ENCODE measurements at places on chromosomes 4 and X. TPM values are rescaled to one million over a fixed set of nuclear protein-coding genes. Genes with fewer than 3 reads are reported as not detected.

- no peak for DNase-seq
- peaks cover 45% of the 10 kb centered on the region for H3K4me1 ChIP-seq
- peak overlapping the region; percentile 96 for H3K27ac ChIP-seq
- H3K4me3 ChIP-seq, result peak overlapping the region; percentile 18
- no peaks in the 10 kb centered on the region for H3K27me3 ChIP-seq
These were observed 31.6 kb downstream of the KDM6A start for GRCh38 chrX:44904542-44905115.

Gene POF1B
- 0.09 TPM for total RNA-seq

GRCh38 chr4:120395746-120396145, 329.1 kb upstream of the MAD2L1 start:
- DNase-seq, result no peak
- no peaks in the 10 kb centered on the region for H3K27me3 ChIP-seq
- H3K36me3 ChIP-seq, result no peaks in the 10 kb centered on the region
- no peak overlapping the region for H3K4me3 ChIP-seq
- H3K4me1 ChIP-seq, result no peaks in the 10 kb centered on the region
- no peak overlapping the region for H3K27ac ChIP-seq

DNA sequence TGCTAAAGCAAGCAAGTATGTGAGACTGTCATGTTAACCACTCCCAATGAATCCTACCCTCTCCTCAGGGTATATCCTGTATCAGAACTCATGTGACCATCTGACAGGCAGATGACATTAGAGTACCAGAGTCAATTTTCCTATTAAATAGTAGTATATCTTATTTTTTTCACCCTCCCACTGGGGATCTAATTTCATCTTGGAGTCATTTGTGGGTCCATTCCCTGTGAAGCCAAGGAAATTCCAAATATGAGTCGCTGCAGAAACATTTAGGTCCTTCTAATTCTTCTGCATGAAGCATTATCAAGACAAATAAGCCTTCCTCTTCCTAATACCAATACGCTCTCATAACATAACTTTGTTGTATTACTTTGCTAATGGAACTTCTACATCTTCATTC, 52.2 kb upstream of the BLTP1 start:
- peaks cover 68% of the 10 kb centered on the region for H3K27me3 ChIP-seq
- H3K27ac ChIP-seq, result no peak overlapping the region
- DNase-seq, result no peak
- H3K36me3 ChIP-seq, result no peaks in the 10 kb centered on the region

- H3K36me3 ChIP-seq, result no peaks in the 10 kb centered on the region
- no peaks in the 10 kb centered on the region for H3K4me1 ChIP-seq
- no peak for DNase-seq
- H3K27me3 ChIP-seq, result peaks cover 94% of the 10 kb centered on the region
- H3K4me3 ChIP-seq, result no peak overlapping the region
These were observed 108.6 kb downstream of the ARHGAP6 start for GRCh38 chrX:11557120-11557519.

DNA sequence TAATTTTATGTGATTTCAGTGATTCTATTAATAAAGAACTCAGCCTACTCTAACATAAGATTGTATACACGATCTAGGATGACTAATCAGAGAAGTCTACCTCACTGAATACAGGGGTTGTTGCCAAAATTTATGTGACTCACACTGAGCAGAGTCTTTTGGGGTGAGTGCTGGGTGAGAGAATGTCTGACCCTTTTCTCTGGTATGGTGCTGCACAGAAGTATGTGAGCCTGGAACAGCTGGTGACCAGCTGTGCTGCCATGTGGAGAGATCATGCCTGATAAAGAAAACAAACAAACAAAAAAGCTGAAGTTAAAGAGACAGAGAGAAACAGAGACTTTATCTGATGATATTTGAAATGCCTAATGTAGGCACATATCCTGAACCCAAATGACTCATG, 618.1 kb upstream of the GRIA3 start:
- H3K4me1 ChIP-seq, result no peaks in the 10 kb centered on the region
- DNase-seq, result no peak
- H3K4me3 ChIP-seq, result no peak overlapping the region
- H3K36me3 ChIP-seq, result no peaks in the 10 kb centered on the region
- H3K27ac ChIP-seq, result no peak overlapping the region
- H3K27me3 ChIP-seq, result no peaks in the 10 kb centered on the region

Gene CXXC4
- 2.4 TPM for total RNA-seq

GRCh38 chr4:44756559-44756958, 30.2 kb upstream of the GNPDA2 start:
- no peaks in the 10 kb centered on the region for H3K27me3 ChIP-seq
- H3K4me1 ChIP-seq, result 0 out of 2 replicates have a peak, but pooled peaks cover 2% of the 10 kb centered on the region
- DNase-seq, result no peak
- no peaks in the 10 kb centered on the region for H3K36me3 ChIP-seq
- no peak overlapping the region for H3K4me3 ChIP-seq

Gene SOX3
- 16.3 TPM for total RNA-seq

Gene SERTM2
- 0.18 TPM for total RNA-seq

- DNase-seq, result no peak
- peaks cover 3% of the 10 kb centered on the region for H3K36me3 ChIP-seq
- peaks cover 28% of the 10 kb centered on the region for H3K4me1 ChIP-seq
- H3K27ac ChIP-seq, result no peak overlapping the region
- no peaks in the 10 kb centered on the region for H3K27me3 ChIP-seq
These were observed 89.3 kb upstream of the UGT8 start for GRCh38 chr4:114509340-114509739.

- no peak for DNase-seq
- H3K27ac ChIP-seq, result peak overlapping the region; percentile 82
- H3K4me3 ChIP-seq, result peak overlapping the region; percentile 67
- H3K36me3 ChIP-seq, result peaks cover 6% of the 10 kb centered on the region
- H3K27me3 ChIP-seq, result peaks cover 27% of the 10 kb centered on the region
- peaks cover 43% of the 10 kb centered on the region for H3K4me1 ChIP-seq
These were observed 14.8 kb downstream of the PPP2R3B start for GRCh38 chrX:371907-372306.

- no peaks in the 10 kb centered on the region for H3K27me3 ChIP-seq
- H3K27ac ChIP-seq, result no peak overlapping the region
These were observed 391.2 kb upstream of the ADGRL3 start for GRCh38 chr4:60808726-60809485.

Gene TSPYL2
- 14.6 TPM for total RNA-seq

DNA sequence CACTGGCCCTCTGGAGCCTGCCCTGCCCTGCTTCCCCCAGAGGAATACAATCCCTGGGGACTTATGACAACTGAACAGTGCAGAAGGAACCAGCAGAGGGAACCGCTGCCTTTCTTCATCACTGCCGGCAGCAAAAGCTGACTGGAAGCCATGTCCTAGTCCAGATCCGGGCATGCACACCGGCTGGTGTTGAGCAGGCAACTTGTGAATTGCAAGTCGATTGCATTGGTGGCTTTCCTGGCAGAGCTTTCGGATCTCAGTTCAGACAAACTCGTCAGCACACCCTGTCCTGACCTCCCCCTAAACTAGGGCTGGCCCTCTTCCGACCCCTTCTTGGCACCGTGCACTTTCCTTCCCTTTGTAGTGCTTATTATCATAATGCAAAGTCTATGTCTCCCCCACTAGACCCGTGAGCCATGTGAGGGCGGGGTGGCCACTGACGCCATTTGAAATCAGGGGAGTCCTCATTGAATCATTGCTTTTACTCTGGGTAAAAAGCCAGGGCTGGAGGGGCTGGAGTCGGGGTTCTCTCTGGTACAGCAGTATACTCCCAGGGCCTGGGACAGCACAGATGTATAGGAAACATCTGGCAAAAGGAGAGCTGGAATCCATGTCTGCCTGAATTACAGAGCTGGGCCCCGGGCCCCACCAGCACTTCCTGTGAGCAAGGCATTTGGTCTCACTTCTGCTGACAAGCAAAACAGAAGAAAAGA, 1.8 kb downstream of the ARHGAP4 start:
- peaks cover 28% of the 10 kb centered on the region for H3K4me1 ChIP-seq
- H3K27me3 ChIP-seq, result no peaks in the 10 kb centered on the region
- H3K27ac ChIP-seq, result no peak overlapping the region
- no peak for DNase-seq

DNA sequence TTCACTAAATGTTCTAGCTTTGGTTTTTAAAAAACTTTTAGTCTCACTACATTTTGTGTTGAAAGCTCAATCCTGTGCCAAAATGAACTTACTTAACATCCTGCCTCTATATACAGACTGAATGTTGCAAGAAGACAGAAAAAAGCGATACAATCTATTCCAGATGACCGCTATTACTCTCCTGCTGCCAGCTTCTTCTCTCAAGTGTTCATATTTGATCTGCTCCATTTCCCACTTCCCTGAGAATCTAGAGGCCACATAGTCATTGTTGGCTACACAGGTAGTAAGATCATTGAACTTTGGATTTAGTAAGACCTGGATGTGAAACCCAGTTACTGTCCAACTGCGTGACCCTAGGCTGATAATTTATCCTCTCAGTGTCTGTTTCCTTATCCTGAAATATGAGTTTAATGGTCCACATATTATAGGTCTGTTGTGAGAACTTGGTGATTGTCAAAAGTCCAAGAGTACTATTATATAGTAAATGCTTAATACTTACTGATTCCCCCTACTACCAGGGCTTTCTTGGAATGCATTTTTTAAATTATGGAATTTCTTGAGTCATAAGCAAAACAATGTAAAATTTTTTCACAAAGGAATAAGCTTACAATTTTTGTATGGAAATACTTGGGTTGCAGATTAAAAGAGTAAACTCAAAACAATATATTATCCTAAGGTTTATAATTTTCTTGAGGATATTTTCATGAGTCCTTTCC, 976.8 kb upstream of the ADGRL3 start:
- H3K27me3 ChIP-seq, result no peaks in the 10 kb centered on the region
- no peak for DNase-seq
- no peak overlapping the region for H3K27ac ChIP-seq
- H3K36me3 ChIP-seq, result no peaks in the 10 kb centered on the region

GRCh38 chrX:110146521-110146920, 143.6 kb downstream of the TMEM164 start:
- H3K4me1 ChIP-seq, result peaks cover 13% of the 10 kb centered on the region
- no peaks in the 10 kb centered on the region for H3K36me3 ChIP-seq
- H3K27ac ChIP-seq, result no peak overlapping the region
- no peak overlapping the region for H3K4me3 ChIP-seq
- no peaks in the 10 kb centered on the region for H3K27me3 ChIP-seq

DNA sequence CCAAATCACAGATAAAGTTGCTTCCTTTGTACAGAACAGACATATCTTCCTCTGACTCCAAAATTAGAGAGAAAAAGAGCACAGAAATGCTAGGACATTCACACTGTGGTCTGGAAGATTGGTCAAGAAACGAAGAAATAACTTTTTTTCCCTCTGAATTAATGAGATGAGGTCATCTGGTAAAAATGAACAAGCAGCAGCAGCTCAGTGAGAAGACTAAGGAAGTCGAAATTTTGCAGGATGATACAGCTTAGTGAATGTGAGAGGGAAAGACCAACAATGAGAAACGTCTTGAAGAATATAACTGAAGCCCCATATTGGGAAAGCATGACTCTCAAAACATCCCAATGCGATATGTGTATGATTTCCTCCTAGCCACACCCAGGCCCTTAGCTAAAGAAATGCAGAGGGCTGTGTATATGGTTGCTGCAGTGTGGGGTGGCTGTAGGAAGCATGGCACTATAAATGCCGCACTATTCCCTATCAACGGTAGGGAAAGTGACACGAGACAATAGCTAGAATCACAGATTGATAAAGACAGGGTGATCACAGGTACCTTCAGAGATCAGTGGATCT, 208.6 kb downstream of the VEGFC start:
- no peaks in the 10 kb centered on the region for H3K36me3 ChIP-seq
- no peaks in the 10 kb centered on the region for H3K27me3 ChIP-seq
- no peak overlapping the region for H3K27ac ChIP-seq

Gene TCEAL6
- 0.81 TPM for total RNA-seq

- H3K36me3 ChIP-seq, result no peaks in the 10 kb centered on the region
- H3K27me3 ChIP-seq, result peaks cover 9% of the 10 kb centered on the region
- H3K4me1 ChIP-seq, result peaks cover 27% of the 10 kb centered on the region
- H3K4me3 ChIP-seq, result no peak overlapping the region
These were observed 315.2 kb downstream of the PCDH10 start for GRCh38 chr4:133464311-133464710.

DNA sequence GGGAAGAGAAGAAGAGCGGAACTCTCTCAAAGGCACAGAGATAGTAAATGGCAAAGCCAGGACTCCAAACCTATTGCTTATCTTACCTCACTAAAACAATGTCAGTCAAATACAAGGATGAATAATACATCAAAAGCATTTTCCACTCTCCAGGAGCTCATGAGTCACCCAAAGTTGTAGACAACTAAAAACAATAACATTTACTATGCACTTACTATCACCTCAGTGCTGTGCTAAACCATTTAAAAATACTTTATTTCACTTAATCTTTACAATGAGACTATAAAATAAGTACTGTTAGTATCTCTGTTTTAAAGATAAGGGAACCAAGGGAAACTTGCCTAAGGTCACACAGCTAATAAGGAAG, 163.2 kb upstream of the SPANXC start:
- no peak for DNase-seq
- H3K27me3 ChIP-seq, result no peaks in the 10 kb centered on the region
- H3K4me3 ChIP-seq, result no peak overlapping the region
- 0 out of 2 replicates have a peak, but pooled peaks cover 4% of the 10 kb centered on the region for H3K4me1 ChIP-seq

DNA sequence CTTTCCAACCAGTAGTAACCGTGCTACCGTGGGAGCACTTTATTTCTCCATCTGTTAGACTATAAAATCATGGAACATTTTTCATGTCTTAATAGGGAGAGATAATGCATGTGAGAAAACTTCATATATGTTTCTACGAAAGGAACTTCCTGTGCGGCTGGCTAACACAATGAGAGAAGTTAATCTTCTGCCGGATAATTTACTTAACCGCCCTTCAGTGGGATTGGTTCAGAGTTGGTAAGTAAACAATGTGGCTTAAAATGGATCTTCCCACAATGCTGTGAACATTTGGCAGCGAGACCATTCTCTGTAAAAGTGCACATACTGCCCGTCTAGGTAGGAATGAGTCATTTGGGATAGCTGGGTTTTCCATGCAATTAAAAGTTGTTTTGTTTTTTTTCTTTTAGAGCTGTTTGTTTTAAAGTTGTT, 29.6 kb downstream of the PDK3 start:
- no peak for DNase-seq
- H3K36me3 ChIP-seq, result peaks cover 10% of the 10 kb centered on the region
- peaks cover 66% of the 10 kb centered on the region for H3K4me1 ChIP-seq
- H3K27me3 ChIP-seq, result no peaks in the 10 kb centered on the region
- H3K27ac ChIP-seq, result peak overlapping the region; percentile 60
- no peak overlapping the region for H3K4me3 ChIP-seq

DNA sequence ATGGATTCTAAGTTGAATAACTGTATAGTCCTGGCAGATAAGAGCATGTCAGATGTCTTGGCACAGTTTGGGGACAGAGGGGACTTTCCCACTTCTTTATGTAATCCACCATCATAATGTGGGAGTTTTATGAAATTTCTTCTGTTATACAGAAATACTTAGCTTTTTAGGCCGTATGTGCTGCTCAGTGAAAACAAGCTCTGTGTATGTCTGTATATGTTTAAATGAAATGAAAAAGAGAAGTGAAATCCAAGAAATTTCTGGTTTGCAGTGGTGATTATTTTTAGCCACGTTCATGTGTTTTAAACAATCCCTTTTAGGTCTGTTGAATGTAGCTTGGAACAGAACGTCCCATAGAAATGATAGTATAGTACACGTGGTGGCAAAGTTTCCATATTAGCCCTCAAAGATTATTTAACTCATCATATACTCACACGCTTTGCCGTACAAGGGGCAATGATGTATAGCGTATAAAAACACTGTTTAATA, 41.0 kb downstream of the GAB1 start:
- H3K36me3 ChIP-seq, result no peaks in the 10 kb centered on the region
- H3K4me1 ChIP-seq, result peaks cover 78% of the 10 kb centered on the region
- no peak for DNase-seq
- no peaks in the 10 kb centered on the region for H3K27me3 ChIP-seq
- no peak overlapping the region for H3K4me3 ChIP-seq
- H3K27ac ChIP-seq, result no peak overlapping the region
